Nephron progenitor cell (in vitro differentiated cells): ENCODE measurements at places on chromosomes 2 and 18.

- DNase-seq = peak; percentile 38
These were observed 79.6 kb downstream of the DNER start for GRCh38 chr2:229634601-229635370.

- DNase-seq = peak; percentile 80
These were observed at the start of gene HOXD8 for GRCh38 chr2:176128982-176129796. Gene HOXD8 (plus strand): TSS chr2:176129705. CDS start chr2:176130367, 662 bp downstream.

DNA sequence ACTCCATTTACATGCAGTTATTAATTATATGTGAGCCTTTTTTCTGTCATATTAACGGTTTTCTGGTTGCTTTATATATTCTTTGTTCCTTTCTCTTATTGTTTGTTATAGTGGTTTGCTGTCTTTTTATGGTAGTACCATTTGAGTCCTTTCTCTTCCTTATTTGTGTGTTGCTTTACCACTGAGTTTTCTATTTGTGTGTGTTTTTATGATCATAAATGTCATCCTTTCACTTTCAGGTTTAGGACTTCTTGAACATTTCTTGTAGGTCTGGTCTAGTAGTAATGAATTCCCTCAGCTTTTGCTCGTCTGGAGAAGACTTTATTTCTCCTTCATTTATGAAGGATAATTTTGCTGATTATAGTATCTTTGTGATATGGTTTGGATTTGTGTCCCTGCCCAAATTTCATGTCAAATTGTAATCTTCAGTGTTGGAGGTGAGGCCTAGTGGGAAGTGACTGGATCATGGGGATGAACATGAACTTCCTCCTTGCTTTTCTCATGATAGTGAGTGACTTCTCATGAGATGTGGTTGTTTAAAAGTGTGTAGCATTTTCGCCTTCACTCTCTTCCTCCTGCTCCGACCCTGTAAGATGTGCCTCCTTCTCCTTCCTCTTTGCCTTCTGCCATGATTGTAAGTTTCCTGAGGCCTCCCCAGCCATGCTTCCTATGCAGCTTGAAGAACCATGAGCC lies 11.5 kb downstream of the GCC2 start:
- DNase-seq = no peak

GRCh38 chr18:48098538-48098937 lies 168.1 kb upstream of the SMAD2 start:
- DNase-seq = no peak

DNA sequence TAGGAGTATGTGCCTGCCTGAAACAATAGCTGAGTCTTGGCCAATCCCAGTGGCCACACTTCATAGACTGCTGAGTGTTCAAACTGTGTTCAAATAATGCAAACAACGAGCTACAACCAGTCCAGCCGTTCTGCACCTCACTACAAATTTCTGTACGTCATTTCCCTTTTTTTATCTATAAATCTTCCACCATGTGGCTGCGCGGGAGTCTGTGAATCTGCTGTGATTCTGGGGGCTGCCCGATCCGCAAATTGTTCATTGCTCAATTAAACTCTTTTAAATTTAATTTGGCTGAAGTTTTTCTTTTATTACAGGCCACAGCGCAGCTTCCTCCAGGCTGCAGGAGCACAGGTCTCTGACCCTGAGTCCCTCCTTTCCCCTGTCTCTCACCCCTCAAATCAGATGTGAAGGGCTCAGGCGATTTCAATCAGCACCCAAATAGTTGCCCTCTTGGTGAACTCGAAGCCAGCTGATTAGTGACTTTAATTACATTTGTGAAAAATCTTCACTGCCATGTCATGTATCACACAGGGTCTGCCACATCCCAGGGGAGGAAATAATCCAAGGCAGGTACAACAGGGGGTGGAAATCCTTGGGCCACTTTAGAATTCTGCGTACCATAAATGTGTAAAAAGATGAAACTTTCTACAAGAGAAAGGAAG lies 145.6 kb downstream of the NDUFA10 start:
- no peak for DNase-seq

GRCh38 chr2:109513749-109514588 lies 99.8 kb downstream of the SEPTIN10 start:
- DNase-seq = peak; percentile 24

DNA sequence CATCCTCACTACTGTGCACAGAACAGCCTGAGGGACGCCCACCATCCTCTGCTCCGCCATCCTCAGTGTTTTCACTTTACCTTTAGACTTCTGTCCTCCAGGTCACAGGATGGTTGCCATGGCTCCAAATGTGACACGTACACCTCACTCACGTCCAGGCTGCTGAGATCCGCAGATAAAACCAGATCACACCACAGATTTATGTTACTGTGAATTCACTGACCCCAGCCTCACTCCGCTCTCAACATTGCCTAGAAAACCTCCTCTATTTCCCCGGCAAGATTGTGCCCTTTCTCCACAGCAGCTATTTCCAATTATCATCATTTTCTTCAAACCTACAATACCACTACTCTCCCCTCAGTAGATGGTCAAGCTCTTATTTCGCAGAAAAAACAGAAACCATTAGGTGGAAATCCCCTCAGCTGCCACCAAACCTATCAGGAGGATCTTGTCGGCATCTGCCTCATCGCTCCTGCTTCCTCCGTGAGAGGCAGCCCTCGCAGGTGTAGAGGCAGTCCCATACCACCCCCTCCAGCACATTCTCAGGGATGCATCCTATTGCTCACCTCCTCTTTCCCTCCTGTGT lies 49.8 kb upstream of the SLC1A4 start:
- DNase-seq = no peak
